ENCODE measurements at places on chromosomes 7 and 10.

DNA sequence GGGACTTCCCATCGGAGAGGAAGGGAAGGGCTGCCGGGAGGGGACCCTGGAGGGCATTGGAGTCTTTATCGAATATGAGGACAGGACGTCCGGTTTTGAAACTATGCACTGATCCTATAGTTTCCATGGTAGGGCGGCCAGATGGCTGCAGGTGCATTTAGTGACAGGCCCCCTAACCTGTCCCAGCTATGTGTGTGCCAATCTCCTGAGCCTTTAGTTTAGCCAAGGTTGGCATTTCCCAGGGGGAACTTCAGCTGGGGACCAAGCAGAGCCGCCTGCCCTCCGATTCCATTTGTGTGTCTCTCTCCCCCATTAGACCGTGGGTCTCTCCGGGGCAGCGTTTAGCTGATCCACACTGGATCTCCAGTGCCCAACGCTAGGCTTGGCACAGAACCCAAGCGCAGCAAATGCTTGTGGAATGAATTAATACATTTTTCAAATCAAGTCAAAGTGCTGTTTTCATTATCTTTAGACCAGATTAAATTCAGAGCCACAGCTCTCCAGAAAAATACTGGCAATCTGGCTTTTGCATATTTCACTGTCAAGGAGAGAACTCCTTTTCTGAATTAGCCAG, 19.9 kb downstream of the TMEM270 start:
- no peak for DNase-seq

DNA sequence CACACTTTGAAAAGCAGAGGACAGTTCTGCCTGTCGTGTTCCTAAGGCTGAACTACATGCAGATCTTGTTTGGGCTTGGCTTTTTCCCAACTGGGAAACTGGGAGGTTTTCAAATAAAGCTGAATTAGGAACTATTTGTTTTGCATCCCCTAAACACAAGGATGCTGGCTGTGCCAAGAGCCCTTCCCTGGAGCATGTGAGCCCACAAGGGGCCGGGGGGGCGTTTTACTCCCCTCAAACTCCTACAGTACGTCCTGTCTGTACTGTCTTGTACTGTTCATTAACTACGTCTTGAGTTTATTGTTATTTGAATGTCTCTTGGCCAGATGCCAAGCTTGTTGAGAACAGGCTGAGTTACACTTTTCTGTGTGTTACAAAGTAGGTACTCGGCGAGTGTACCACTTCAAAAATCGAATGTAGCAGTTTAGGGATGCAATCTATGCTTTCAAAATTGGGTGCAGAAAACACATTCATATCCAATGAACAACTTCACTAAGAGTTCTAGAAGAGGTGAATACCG, 94.9 kb downstream of the GFRA1 start:
- DNase-seq: no peak

DNA sequence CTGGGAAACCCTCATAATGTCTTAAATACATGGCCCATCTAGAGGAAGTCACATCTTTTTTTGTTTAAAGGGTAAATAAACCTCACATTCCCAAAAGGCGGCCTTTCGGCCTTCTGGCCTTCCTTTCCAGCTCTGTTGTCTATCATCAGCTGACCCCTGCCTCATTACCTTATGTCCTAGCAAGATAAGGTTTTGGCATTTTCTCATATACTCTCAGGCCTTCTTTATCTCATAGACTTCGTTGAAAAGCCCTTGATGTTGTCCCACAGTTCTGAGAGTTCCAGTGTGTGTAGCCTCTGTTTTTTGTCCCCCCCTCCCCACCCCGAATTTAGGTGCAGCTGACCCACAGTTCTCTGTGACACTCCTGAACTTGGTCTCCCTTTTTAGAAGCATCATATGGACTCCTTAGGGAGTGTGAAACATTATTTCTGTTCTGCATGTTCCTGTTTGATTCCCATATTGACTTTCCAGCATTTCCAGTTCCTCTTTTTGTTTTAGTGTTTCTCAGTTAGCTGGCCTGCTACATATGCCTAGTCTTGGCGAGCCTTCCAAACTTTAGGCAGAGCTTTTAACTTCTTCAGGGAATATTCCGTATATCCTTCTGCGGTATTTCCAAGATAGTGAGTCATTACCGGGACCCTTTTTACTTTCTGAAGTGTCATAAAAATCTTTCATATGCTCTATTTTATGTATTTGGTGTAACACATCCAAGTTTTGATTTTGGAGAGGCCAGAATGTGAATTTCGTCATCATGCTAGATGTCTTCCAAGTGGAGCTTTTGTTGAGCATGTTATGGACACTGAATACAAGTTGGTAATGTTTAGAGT, 138.5 kb downstream of the LRRC4 start:
- no peak for DNase-seq

DNA sequence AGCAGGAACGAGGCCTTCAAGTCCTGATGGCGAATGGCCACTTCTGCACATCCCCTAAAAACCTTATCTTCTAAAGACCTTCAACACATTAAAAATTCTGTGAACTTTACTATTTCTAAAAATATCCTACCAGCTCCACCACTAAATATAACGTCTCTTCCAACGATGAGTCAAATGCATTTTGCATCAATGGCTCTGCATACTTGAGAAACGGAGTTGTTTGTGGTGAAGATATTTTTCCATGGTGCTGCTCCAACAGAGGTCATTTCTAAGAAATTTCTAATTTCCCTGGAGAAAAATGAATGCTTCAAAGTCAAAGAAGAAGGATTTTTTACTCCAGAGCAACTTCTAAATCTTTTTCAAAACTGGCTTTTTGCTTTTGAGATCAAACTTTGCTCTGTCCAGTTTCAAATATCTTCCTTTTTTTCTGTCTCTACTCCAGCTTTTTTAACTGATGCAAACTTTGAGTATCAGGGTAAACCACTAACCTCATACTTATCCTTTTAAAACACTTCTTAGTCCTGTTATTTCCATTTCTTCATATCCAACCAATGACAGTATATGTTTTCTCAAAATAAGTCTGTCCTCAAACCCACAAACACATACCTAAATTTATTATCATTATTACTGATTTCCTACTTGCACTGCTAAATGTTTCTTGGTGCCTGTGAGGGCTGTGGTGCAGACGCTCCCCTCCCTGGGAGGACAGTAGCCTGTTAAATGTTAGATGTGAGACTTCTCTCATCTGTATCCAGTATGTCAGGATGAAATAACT, 258.1 kb downstream of the KLF6 start:
- DNase-seq: no peak

GRCh38 chr7:114047889-114048288, 129.1 kb upstream of the PPP1R3A start:
- no peak for DNase-seq

DNA sequence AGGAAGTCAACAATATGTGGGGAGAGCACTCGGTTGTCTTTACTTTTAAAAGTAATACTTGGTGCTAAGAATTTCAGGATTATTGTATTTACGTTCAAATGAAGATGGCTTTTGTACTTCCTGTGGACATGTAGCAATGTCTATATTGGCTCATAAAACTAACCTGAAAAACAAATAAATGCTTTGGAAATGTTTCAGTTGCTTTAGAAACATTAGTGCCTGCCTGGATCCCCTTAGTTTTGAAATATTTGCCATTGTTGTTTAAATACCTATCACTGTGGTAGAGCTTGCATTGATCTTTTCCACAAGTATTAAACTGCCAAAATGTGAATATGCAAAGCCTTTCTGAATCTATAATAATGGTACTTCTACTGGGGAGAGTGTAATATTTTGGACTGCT, 32.7 kb downstream of the SIRT1 start:
- DNase-seq: no peak

GRCh38 chr7:88523645-88524044, 217.0 kb upstream of the STEAP4 start:
- DNase-seq: no peak

- DNase-seq: no peak
Measured at GRCh38 chr10:12351447-12351846, 2.1 kb downstream of the CAMK1D start.

- DNase-seq: no peak
Measured at GRCh38 chr7:102073931-102074880, 212.5 kb upstream of the SH2B2 start.

DNA sequence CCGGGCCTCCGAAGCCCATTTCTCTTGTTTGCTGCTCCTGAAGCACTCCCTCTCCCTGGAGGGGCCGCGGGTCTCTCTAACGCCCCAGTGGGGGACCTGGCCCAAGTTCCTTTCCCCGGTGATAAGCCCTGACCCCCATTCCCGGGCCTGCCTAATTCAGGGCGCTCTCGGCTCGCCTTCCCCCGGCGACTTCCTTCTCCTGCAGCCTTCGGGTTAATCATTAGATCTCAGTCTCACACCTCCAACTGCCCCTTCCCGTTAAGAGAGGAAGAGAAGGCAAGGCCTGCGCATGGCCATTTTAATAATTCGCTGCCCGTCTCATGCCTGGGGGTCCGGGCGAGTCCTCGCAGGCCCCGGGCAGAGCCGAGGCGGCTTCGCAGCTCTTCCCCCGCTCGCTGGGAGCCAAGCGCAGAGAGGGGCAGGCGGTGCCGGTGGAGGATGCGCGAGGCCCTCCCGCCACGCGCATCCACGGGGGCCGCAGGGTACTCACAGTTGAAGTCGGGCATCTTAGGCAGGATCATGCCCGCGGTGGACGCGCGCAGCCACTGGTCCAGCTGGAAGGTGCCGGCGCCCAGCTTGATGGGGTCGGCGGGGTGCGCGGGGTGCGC, 1.2 kb downstream of the MNX1 start:
- no peak for DNase-seq

GRCh38 chr7:44284881-44285541, 40.4 kb downstream of the CAMK2B start:
- no peak for DNase-seq

DNA sequence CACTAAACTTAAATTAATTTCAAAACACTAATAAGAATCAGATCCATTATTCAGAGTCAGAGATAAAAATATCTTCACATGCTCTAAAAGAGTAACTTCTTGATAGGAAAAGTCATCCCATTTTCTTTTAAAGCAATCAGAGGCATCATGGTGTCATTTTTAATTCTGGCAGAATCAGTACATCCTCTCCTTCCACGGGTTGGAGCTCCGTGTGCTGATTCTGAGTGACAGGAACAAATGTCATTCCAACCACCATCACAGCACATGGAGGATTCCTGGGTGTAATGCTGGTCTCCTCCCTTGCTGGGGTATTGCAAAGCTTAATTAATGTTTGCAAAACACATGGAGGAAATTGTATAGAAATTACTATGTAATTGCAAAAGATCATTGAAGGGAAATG, 114.5 kb upstream of the IMMP2L start:
- DNase-seq: no peak

Data from amygdala (tissue), 56 donors.